ENCODE measurements at places on chromosomes 16 and 17.

- DNase-seq, result no peak
These were observed 80.1 kb downstream of the SOCS1 start for GRCh38 chr16:11175787-11176341.

DNA sequence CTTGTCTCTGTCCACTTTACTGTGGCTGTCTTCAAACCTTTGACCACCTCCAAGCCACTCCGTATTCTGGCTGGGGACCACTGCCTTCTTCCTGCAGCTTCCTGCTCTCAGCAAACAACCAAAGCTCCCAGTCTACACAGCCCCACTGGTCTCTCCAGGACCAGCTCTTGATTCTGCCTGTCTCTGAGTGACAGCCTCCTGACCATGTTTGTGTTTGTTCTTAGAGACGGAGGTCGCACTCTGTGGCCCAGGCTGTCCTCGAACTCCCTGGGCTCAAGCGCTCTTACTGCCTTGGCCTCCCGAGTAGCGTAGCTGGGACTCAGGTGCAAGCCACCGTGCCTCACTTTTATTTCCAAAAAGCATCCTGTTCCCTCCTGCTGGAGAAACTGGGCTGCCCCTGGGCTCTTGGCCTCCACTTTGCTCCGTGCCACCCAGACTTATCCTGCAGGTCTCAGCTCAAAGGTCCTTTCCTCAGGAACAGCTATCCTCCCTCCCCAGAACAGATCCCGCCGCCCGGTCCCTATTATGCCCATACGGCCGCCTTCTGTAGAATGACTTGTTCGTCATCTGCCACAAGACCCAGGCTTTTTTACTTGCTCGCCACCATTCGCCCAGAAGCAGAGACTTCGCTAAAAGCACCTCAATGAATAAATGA, 9.1 kb downstream of the MNT start:
- no peak for DNase-seq

DNA sequence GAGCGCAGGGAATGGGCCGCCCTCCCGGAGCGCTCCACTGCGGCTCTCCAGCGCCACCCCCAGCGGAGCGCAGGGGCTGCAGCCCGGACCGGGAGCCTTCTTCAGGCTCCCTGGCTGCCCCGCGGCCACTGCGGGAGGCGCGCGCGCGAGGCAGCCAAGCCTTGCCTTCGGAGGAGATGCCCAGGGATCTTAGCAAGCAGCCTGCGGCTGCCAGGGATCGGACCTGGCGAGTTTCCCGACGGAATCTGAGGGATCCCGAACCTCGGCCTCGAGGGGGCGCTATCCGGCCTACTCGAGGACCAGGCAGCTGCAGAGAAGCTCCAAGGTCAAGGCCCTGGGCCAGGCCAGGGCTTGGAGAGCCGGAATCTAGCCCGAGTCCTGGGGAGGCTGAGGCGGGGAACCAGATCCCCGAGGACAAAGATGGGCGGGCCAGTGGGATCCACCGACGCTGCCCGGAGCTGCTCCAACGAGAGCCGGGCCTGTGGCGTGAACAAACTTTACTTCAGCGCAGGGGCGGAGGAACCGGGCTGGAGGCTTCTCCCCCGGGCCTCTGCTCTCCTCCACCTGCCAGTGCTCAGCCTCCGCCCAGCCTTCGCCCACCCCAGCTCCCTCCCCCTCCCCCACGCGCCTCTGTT, at the start of gene IRX6:
Gene IRX6, plus strand, starts transcription at position 567 of the 635 bp plus-strand sequence. CDS start 889 bp downstream, outside the sequence.
- no peak for DNase-seq

DNA sequence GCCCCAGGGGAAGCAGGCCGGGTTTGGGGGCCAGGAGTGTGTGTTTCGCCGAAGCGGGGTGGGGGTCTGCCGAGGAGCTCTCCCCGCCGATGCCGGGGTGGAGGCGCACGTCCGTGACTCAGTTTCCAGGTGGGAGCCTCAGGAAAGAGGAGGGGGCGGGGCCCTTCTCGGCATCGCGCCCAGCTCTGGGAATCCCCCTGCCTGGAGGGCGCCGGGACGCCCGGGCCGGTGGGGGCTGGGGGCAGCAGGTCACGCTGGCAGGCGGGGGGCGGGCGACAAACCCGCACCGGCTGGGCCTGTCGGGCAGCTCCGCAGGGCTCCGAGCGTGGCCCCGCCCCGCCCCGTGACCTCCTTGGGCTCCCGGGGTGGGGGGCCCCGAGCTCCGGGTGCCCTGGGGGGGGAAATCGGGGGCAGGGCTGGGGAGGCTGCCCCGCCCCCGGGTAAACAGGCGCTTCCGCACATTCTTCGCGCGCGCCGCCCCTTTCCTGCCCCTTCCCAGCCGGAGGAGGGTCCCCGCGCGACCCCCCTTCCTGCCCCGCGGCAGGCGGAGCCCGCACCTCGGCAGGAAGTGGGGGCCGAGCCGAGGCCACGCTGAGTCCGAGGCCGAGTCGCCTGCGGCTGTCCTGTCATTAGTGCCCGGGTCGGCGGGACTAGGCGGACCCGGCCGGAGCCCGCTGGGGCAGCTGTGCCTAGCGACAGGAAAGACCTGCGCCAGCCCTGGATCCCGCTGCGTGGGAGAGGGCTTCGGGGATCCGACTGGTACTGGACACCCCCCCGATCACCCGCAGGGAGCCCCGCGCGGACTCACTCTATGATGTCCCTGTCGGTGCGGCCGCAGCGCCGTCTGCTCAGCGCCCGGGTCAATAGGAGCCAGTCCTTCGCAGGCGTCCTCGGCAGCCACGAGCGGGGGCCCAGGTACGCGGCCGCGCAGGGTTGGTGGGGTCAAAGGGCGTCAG, 9.3 kb downstream of the RIPOR1 start:
- no peak for DNase-seq

GRCh38 chr17:32876417-32877163, at the start of gene MYO1D:
TSS of gene MYO1D (minus strand) at chr17:32877124. CDS start at chr17:32876872, 252 bp downstream.
- DNase-seq, result peak; percentile 35

- no peak for DNase-seq
These were observed 7.5 kb downstream of the DNASE1L2 start for GRCh38 chr16:2243781-2244180.

- DNase-seq, result no peak
These were observed 8.5 kb upstream of the SUPT4H1 start for GRCh38 chr17:58360296-58361063.

GRCh38 chr17:28169621-28170349, 127.3 kb downstream of the NLK start:
- DNase-seq, result no peak

GRCh38 chr17:55577687-55578086, 66.4 kb upstream of the SMIM36 start:
- no peak for DNase-seq

DNA sequence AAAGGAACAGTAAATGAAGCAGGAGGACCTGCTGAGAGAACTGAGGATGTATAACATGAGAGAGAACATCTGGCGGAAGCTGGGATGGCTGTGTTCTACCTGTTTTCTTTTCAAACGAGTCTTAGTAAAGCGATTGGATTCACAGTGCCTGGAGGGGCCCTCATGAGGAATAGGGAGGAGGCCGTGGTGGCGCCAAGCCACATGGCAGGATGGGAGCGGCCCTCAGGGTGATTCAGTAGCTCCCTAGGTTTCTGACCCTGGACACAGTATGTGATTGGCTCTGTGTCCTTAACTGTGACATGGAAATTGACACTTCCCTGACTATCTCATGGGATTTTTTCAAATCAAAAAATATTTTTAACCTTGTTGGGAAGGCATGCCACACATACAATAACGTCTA, 32.1 kb downstream of the USP43 start:
- DNase-seq, result no peak

- no peak for DNase-seq
These were observed 94.0 kb downstream of the SKAP1 start for GRCh38 chr17:48335858-48336500.

- DNase-seq, result no peak
These were observed 541 bp downstream of the GPT2 start for GRCh38 chr16:46884513-46885293.

DNA sequence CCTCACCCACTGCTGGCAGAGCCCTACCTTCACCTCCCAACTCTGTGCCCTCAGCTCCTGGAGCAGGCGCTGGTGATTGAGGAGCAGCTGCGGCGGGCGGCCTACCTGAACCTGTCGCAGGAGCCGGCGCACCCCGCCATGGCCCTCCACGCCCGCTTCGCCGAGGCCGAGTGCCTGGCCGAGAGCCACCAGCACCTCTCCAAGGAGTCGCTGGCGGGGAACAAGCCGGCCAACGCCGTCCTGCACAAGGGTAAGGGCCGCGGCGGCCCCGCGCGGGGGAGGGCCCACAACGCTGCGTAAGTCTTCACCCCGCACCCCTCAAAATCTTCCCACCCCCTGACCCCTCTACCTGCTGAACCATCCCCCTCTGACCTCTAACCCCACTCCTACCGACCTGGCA, 7.0 kb downstream of the RNF227 start:
- DNase-seq, result no peak

DNA sequence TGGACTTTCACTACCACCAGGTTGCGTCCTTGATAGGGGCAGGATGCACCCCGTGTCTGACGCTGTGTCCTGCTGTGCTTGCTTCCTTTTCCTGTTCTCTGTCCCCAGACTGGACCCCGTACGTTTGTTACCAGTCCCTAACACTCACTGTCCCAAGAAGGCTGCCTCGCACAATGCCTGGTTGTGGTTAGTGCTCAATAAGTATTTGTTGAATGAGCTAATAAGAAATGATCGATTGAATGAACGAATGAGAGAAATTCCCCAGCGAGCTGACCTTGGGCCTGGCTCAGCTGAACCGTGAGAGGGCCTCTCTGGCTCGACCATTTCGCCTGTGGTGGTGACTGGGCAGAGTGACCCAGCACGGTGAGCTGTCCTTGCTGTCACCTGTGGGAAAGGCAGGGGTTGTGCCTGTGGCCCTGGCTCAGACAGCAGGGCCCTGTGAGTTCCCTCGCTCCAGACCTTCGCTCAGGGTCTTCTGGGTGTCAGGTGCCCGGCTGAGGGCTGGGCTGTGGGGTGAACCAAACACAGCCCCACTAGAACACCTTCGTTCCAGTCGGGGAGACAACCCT, 20.9 kb downstream of the CMIP start:
- DNase-seq, result no peak

- DNase-seq, result no peak
These were observed 62.2 kb downstream of the DHRS7C start for GRCh38 chr17:9729034-9729650.

- no peak for DNase-seq
These were observed 897 bp upstream of the CYGB start for GRCh38 chr17:76538281-76538931.

DNA sequence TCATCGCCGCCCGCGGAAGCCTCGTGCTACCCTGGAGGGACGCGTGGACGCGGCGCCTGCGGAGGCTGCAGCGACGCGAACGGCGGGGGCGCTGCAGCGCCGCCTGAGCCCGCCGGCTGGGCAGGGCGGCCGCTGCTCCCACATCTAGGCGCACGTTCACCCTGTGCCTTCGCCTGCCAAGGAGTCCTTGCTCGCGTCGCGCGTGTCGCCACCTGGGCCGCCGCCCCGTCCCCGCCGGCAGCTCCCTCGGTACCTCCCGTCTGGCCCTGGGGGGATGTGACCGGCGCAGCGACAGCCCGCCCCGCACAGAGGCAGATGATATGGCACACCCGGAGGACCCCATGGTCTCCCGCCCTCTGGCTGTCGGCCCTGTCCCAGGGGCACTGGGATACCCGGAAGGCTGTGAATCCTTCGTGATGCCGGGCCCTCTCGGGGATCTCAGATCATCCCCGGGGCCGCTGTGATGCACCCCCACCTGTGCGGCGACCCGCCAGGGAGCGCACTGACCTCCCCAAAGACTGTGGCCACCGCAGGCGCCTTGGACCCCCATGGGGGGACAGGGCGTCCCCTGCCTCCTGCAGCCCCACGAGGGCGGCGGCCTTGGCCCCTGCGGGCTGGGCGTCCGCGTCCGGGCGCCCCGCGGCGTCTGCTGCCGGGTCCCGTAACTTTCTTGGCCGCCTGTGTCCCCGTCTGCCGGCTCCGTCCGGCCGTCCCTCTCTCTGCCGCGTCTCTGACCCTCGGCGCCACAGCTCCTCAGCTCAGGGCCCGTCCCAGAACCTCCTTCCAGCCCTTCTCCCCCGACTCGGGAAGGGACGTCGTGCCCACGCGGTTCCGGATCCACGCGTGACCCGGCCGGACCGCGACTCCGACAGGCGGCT, 689 bp upstream of the TBC1D24 start:
- DNase-seq, result no peak

- no peak for DNase-seq
These were observed 56.9 kb downstream of the ACSM2B start for GRCh38 chr16:20519231-20519630.

DNA sequence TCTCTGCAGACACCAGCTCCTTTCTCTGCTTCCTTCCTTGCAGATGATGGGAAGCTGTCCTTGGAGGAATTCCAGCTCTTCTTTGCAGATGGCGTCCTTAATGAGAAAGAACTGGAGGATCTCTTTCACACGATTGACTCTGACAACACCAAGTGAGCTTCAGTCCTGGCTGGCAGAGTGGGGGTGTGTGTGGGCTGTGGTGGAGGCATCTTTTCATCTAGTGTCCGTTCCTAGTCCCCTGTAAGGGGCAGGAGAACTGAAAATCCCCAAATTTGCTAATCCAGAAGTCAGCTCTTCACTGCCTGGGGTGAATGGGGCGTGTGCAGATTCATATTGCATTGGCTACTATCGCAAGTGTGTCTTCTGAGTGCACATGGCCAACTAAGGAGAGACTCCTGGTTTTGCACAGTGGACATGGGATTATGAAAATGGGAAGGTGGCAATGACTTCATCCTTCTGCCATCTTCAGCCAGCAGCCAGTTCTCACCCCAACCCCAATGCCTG, 10.4 kb downstream of the NECAB2 start:
- no peak for DNase-seq

GRCh38 chr16:81855552-81856153, 76.6 kb downstream of the PLCG2 start:
- DNase-seq, result no peak

GRCh38 chr16:72794319-72794718, 253.6 kb downstream of the ZFHX3 start:
- no peak for DNase-seq

DNA sequence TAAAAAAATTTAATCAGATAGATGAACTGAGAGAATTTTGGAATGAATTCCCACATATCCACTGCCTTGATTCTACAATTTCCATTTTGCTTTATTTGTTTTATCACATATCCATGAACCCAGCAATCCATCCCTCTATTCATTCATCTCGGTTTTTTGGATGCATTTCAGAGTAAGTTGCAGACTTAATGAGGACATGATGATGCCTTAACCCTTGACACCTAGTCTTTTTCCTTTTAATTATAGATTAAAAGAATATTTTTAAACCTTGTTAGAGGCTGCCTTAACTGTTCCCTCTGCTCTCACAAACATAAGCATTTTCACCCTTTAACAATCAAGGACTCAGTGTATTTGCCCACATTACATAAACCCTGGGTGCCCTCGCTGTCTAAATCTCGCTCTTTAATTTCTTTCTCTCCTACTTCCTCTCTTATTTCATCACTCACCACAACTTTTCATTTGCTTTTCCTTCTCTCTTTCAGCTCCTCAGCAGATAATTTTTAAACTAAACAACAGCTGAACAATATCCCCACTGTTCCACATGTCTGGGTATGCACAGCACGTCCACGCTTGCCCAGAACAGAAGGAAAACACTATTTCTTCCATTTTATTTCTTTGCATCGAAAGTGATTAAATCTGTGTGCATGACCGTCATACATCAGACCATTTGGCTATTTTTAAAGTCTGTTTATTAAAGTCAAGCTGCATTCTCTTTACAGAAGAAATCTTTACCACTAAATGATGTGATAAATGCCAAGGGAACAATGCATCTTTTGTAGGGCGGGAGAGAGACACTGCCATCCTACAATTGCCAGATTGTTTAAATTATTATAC, 39.9 kb downstream of the IQCK start:
- DNase-seq, result no peak

- no peak for DNase-seq
These were observed 46.6 kb downstream of the NUP93 start for GRCh38 chr16:56776562-56776961.
